ENCODE measurements at places on chromosomes 5 and 9.

- DNase-seq, result no peak
These were observed 39.3 kb downstream of the TTLL11 start for GRCh38 chr9:122053567-122054350.

GRCh38 chr9:124934290-124934689 is 6.6 kb downstream of the GOLGA1 start:
- DNase-seq, result no peak

DNA sequence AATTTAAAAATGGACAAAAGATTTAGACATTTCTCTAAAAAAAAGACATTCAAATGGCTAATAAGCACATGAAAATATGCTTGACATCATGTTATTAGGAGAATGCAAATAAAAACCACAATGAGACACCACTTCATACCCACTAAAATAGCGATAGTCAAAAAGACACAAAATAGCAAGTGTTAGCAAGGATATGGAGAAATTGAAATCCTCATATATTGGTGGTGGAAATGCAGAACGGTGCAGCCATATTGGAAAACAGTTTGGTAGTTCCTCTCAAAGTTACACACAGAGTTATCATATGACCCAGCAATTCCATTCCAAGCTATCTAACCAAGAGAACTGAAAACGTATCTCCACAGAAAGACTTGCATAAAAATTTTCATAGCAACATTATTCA is 227.5 kb upstream of the TRIM32 start:
- DNase-seq, result no peak

DNA sequence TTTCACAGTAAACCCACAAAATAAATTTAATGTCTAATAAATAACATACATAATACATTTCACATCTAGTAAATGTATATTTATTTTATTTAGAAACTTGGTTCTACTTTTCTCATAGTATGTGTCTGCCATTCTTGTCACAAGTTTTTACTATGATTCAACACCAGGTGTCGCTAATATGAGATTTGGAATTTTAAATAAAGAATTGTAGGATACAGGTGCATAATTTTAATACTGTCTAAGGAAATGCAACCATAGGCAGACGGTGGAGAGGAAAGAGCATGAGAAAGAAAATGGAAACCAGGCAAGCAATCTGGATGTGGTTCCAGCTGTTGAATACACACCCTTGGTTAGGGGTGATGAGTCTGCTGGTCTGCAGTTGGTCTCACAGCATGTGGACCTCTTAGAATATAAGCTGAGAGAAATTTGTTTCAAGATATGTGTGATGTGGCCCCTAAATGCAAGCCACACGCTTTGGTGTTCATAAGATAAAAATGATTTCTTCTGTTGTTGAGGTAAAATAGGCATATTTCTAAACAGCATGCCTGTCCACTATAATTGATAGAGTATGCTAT is 114.7 kb upstream of the TXNDC8 start:
- no peak for DNase-seq

DNA sequence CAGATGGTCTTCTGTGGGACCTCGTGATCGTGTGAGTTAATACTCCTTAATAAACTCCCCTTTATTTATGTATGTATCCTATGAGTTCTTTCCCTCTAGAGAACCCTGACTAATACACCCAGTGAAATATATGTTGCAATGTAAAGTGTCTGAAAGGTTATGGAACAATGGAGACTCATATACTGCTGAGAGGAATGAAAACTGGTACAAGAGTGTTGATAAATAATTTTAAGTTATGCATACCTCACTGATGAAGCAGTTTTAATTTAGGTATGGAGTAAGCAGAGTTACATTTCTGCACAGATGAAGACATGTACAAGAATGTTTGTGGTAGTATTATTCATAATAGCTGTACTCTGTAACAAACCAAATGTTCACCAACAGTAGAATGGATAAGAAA is 438.3 kb downstream of the TAF11L14 start:
- DNase-seq, result no peak

- no peak for DNase-seq
These were observed 109.8 kb upstream of the TBC1D2 start for GRCh38 chr9:98365227-98365669.

DNA sequence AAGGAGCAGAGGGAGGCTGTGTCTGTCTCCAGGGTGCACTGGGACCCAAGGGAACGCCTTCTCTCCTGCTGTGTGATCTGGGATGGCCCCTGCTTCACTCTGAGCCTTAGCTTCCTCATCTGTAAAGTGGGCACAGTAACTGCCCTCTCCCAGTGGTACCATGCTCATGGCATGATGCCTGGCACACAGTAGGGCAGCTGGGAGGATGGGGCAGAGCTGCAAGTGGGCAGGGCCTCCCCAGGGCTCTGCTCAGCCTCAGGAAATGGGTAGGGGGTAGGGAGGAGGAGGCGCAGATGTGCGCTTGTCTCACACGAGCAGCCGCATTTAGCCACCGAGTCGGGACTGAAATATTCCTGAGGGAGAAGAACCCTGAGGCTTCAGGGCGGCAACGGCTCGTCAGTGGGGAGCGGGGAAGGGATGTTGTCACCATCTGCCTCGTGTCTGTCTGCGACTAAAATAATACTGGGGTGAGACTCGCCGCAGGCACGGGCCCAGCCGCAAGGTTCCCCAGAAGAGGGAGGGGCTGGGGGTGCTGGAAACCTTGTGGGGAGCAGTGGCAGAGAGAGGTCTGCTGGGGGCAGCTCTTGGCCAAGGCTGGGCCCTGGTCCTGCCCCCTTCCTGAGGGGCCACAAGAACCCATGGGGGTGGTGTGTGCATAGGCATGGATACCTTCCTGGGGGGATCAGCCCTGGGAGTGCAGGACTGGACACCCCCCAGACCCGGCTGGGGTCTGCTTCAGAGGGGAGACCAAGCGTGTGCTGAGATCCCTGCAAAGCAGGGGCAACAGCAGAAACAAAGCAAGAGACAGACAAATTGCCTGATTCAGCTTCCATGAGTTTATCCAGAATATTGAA is 55.2 kb upstream of the PSD2 start:
- DNase-seq, result no peak

DNA sequence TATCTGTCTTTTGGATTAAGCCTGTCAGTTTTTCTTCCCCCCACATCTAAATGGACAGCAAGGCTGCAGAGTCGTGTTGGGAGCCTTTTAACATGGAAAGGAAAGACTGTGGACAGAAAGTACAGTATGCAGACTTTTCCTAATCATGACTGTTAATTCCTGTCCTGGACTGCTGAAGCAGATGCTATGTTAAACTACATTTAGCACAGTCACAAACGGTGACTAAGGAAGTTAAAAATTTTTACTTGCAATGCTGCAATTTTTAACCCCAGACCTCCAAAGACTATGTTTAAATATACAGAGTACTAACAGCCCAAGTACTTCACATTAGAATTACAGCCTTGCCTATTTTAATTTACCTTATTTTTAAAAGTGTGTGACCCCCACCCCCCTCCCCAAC is 51.8 kb downstream of the ELAVL2 start:
- no peak for DNase-seq

All from HEK293T (cell line).